ENCODE measurements at places on chromosomes 7 and 10.
A peak's percentile ranks its signal among the peaks of the same experiment; 100 is the strongest.

- H3K27ac ChIP-seq = peak overlapping the region; percentile 3
- no peak for DNase-seq
- H3K36me3 ChIP-seq = no peaks in the 10 kb centered on the region
- no peaks in the 10 kb centered on the region for H3K27me3 ChIP-seq
- no peak overlapping the region for H3K4me3 ChIP-seq
- H3K4me1 ChIP-seq = peaks cover 28% of the 10 kb centered on the region
These were observed 81.3 kb upstream of the SFMBT2 start for GRCh38 chr10:7491949-7492659.

DNA sequence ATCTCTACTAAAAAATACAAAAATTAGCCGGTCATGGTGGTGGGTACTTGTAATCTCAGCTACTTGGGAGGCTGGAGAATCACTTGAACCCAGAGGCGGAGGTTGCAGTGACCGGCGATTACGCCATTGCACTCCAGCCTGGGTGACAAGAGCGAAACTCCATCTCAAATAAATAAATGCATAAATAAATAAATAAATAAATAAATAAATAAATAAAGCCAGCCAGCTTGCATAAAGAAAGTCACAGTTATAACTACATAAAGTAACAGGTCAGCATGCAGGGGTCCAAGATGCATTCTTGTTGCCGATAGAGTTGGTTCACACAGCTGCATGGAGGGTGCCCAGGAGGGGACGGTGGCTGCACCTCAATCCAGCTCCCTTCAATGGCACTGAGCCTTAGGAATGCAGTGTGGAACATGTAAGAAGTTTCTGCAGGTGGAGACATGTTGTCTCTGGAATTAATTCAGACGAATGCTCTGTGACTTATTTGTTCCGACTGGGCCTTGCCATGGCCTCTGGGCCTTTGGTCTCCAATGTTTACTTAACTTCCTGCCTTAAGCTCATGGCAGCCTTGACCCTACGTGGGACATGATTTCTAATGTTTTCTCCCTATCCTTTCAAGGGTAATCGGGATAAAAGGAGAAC lies 159.6 kb upstream of the PRKCQ start:
- H3K4me1 ChIP-seq = no peaks in the 10 kb centered on the region
- H3K27ac ChIP-seq = no peak overlapping the region
- H3K4me3 ChIP-seq = no peak overlapping the region
- no peak for DNase-seq
- peaks cover 38% of the 10 kb centered on the region for H3K27me3 ChIP-seq

DNA sequence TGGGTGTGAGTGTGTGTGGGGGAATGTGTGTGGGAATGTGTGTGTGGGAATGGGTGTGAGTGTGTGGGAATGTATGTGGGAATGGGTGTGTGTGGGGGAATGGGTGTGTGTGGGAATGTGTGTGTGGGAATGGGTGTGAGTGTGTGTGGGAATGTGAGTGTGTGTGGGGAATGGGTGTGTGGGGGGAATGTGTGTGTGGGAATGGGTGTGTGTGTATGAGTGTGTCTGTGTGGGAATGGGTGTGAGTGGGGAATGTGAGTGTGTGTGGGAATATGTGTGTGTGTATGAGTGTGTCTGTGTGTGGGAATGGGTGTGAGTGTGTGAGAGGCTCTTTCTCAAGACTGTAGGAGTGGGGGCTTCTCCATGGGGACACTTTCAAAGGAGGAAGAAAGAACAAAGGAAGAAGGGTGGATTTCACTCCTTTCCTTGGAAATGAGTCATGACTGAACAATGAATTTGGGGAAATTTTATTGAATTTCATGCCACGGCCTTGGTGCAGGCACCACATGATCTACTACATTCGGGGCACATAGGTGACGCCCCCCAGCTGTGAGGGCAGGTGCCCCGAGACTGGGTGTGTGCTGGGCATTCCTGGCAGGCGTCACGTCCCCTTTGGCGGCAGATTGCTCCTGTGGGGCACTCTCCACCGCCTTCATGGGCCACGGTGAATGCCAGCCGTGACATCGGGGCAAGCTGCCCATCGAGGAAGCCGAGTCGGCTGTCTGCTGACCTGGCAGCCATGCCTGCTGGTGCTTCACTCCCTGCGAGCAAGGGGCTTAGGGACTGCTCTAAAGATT lies 88.8 kb upstream of the INSIG1 start:
- H3K4me3 ChIP-seq = no peak overlapping the region
- no peaks in the 10 kb centered on the region for H3K27me3 ChIP-seq
- no peak overlapping the region for H3K27ac ChIP-seq
- H3K36me3 ChIP-seq = no peaks in the 10 kb centered on the region

DNA sequence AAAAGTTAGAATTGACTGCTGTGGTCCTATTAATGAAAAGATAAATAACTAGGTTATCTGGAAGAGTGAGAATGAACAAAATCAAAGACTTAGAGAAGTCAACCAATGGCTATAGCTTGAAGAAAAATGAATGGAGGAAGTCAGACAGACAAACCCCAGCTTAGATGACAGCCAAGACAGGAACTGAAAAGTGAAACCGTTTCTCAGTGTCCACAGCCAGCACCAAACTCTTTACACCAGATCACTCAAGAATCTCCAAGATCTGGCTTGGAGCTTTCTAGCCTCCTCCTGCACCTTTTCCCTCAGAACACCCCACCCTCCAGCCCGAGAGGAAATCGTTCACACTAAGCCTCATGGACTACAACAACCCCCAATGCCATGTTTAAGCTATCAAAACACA lies 167.0 kb downstream of the SFMBT2 start:
- H3K27me3 ChIP-seq = no peaks in the 10 kb centered on the region
- H3K4me3 ChIP-seq = no peak overlapping the region
- peaks cover 8% of the 10 kb centered on the region for H3K4me1 ChIP-seq
- no peak for DNase-seq
- H3K27ac ChIP-seq = no peak overlapping the region

DNA sequence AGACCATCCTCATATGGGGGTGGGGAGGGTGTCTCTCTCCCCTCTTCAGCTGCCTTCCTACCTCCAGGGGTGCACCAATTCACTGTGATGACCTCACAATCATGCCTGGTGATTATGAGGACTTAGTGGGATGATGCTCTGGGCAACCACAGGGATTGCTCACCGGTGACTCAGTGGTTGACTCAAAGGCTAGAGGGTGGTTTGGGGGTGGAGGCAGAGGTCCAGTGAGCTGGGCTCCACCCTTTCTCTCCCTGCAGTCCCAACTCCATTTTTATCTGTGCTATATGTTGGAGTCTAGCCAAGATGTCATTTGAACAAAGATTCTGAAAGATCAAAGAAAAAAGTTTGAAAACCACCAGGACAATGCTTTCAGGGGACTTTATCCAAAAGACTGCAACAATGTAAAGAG lies 286.9 kb downstream of the KCNMA1 start:
- H3K27me3 ChIP-seq = no peaks in the 10 kb centered on the region
- no peak for DNase-seq
- H3K4me3 ChIP-seq = no peak overlapping the region
- H3K4me1 ChIP-seq = no peaks in the 10 kb centered on the region
- no peak overlapping the region for H3K27ac ChIP-seq

DNA sequence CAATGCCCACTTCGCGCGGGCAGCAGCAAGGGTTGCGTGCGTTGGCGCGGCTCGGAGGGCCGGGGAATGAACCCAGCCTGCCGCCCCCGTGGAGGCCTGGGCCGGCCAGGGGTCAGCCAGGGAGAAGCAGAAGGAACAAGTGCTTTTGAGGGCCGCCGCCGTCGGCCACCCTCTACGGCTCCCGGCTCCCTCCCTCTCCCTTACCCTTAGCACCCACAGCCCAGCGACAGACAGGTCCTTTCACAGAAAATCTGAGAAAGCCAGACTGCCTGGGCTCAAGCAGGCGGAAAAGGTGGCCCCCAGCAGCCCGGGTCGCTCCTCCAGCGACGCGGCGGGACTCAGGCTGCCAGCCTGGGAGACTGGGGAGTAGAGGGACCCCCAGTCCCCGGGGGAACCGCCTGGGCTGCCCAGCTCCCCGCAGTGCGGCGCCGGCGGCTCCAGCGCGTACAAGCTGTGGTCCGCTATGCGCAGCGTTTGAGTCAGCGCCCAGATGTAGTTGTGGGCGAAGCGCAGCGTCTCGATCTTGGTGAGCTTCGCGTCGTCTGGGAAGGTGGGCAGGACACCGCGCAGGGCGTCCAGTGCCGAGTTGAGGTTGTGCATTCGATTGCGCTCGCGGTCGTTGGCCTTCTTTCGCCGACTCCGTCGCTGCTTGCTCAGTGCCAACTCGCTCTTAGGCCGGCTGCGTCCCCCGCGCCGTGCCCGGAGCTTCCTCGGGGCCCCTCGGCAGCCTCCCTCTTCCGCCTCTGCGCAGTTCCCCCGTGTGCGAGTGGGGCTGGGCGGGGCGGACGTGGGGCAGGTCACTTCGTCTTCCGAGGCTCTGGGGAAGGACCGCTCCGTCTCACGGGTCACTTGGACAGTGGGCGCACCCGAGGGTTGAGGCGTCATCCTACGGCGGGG lies 815 bp downstream of the NEUROG3 start:
- H3K36me3 ChIP-seq = no peaks in the 10 kb centered on the region
- H3K4me3 ChIP-seq = peak overlapping the region; percentile 55
- peaks cover 37% of the 10 kb centered on the region for H3K4me1 ChIP-seq
- no peak for DNase-seq
- no peak overlapping the region for H3K27ac ChIP-seq

GRCh38 chr10:111035542-111035941 lies 41.3 kb upstream of the ADRA2A start:
- no peaks in the 10 kb centered on the region for H3K27me3 ChIP-seq
- H3K4me1 ChIP-seq = no peaks in the 10 kb centered on the region
- H3K4me3 ChIP-seq = no peak overlapping the region
